Mucosa of descending colon (tissue), 3 donors: ENCODE measurements at places on chromosomes 1 and 21. TPM values are rescaled to one million over a fixed set of nuclear protein-coding genes. Genes with fewer than 3 reads are reported as not detected.

SMYD2 gene
- 15.9 TPM for total RNA-seq

SYNC gene
- 14.6 TPM for total RNA-seq

GRCh38 chr1:198837278-198838021, 198.6 kb downstream of the PTPRC start:
- DNase-seq: peak; percentile 53

- DNase-seq: peak; percentile 87
Measured at GRCh38 chr1:31575369-31576140, 760 bp upstream of the TINAGL1 start.

- DNase-seq: peak; percentile 69
Measured at GRCh38 chr1:115727706-115728249, 40.7 kb downstream of the CASQ2 start.
